Hepatocyte (in vitro differentiated cells): ENCODE measurements at places on chromosomes 2 and 18. TPM values are rescaled to one million over a fixed set of nuclear protein-coding genes. Genes with fewer than 3 reads are reported as not detected.

GRCh38 chr2:233288663-233289062 is 19.0 kb upstream of the SAG start:
- DNase-seq: no peak
- H3K36me3 ChIP-seq: no peaks in the 10 kb centered on the region
- no peaks in the 10 kb centered on the region for H3K27me3 ChIP-seq

The PPP4R3B gene
- total RNA-seq: 54.0 and 54.3 TPM in 2 replicates

DNA sequence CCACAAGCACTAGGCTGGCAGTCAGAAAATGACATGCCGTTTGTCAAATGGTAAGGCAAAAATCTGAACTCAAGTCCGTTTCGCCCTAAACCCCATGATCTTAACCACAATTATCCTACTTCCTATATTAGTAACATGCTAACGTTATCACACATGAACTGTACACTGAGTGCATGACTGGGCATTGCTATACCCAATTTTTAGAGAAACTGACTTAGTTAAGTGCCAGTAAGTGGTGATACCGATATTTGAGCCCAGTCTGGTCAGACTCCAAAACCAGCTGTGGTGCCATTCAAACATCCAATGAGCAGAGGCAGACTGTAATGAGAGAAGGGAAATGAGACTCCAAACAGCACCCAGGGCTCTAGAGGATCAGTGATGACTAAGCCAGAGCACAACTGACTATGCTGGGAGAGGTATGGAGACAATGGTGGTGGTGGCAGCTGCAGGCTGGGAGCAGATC is 311.7 kb upstream of the PKDCC start:
- H3K27ac ChIP-seq: no peak overlapping the region
- H3K4me3 ChIP-seq: no peak overlapping the region

The ONECUT2 gene
- 1.7 TPM in 2 replicates for total RNA-seq

The FAP gene
- total RNA-seq: 44.5 and 67.8 TPM in 2 replicates

- H3K4me1 ChIP-seq: no peaks in the 10 kb centered on the region
- peaks cover 3% of the 10 kb centered on the region for H3K27me3 ChIP-seq
- no peak overlapping the region for H3K27ac ChIP-seq
- no peak for DNase-seq
- H3K36me3 ChIP-seq: no peaks in the 10 kb centered on the region
- H3K4me3 ChIP-seq: no peak overlapping the region
Measured at GRCh38 chr2:176830362-176830761, 382.2 kb upstream of the HNRNPA3 start.

- no peak overlapping the region for H3K4me3 ChIP-seq
- DNase-seq: no peak
- H3K27ac ChIP-seq: no peak overlapping the region
- no peaks in the 10 kb centered on the region for H3K36me3 ChIP-seq
- H3K27me3 ChIP-seq: no peaks in the 10 kb centered on the region
- no peaks in the 10 kb centered on the region for H3K4me1 ChIP-seq
Measured at GRCh38 chr2:223122781-223123180, 70.8 kb downstream of the KCNE4 start.

- H3K27ac ChIP-seq: no peak overlapping the region
- no peaks in the 10 kb centered on the region for H3K27me3 ChIP-seq
- H3K36me3 ChIP-seq: no peaks in the 10 kb centered on the region
- no peaks in the 10 kb centered on the region for H3K4me1 ChIP-seq
Measured at GRCh38 chr18:39721712-39722111, 2156.1 kb upstream of the CELF4 start.

DNA sequence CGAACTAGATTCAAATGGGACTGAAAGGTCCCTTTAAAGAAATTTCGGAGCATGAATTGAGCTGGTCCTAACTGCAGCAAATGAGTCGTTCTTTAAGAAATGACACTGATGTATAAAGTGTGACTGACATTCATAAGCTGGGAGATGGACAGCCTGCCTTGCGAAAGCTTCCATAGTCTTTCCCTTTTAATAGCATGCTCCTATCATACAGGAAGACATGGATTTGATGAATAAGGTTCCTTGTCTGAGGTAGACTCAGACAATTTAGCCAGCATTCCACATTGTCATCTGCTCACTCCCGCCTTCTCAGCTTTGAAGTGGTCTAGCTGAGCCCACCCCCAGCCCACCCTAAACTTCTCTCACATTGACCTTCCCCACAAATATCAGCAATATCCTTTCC is 264.9 kb downstream of the TSN start:
- H3K36me3 ChIP-seq: no peaks in the 10 kb centered on the region
- no peaks in the 10 kb centered on the region for H3K27me3 ChIP-seq
- H3K4me3 ChIP-seq: no peak overlapping the region
- H3K27ac ChIP-seq: no peak overlapping the region
- H3K4me1 ChIP-seq: peaks cover 6% of the 10 kb centered on the region
- no peak for DNase-seq

DNA sequence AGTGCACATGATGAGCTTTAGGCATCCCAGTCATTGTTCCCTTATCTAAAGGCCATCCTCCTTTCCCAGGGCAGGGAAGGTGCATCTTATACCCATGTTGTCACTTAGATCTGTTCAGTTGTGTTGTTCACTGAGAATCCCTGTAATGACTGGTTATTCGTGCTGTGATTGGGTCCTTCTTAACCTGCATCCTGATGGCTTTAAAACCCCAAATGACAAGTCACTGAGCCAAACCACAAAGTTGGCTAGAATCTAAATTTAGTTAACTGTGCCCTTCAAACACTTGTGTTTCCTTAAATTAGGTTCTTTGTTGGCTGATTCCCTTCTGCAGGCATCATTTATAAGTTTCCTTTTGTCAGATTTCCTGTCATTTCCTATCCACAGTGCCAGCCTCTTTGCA is 58.5 kb upstream of the SLC16A14 start:
- DNase-seq: no peak
- no peak overlapping the region for H3K4me3 ChIP-seq
- no peaks in the 10 kb centered on the region for H3K36me3 ChIP-seq

The CROCC2 gene
- total RNA-seq: 0.10 and 0.20 TPM in 2 replicates

DNA sequence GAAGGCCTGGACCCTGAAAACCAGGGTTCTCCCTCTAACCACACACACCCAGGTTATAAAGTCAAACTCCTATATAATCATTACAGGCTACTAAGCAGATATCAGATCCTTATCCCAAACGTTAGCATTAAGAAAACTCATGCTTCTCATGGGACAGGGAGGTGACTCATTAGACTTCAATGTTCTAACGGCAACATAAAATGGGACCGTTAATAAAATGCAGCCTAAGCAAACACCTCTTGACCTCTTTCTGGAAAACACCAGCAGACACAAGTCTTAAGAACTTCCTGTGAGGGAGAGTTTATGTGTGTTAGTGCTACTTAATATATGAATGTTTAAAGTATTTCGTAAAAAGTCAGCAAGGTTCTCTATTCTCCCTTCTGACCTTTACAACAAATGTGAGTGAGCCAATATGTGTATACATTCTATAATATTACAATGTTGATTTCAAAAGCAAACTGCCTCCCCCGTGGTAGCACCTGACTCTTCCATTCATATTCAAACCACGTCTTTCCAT is 31.7 kb downstream of the LPIN2 start:
- peak; percentile 47 for DNase-seq
- H3K36me3 ChIP-seq: no peaks in the 10 kb centered on the region
- no peak overlapping the region for H3K4me3 ChIP-seq
- peak overlapping the region; percentile 93 for H3K27ac ChIP-seq

DNA sequence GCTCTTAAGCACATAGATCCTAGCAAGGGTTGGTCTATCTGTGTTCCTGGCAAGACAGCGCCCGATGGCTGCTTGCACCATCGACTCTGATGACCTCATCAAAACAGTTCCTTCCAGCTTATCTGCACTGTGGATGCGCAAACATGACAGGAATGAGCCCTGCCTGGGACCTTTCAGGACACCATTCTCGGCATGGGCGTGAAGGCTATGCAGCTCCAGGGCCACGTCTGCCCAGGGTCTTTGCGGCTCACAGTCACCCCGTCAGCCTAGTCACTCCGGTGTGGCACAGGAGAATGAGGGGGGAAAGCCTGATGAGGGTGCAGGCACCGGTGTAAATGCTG is 147.8 kb upstream of the TWIST2 start:
- no peak overlapping the region for H3K4me3 ChIP-seq
- peak; percentile 76 for DNase-seq
- H3K27ac ChIP-seq: peak overlapping the region; percentile 60

GRCh38 chr2:187393211-187393610 is 54.8 kb downstream of the CALCRL start:
- no peak for DNase-seq
- H3K27ac ChIP-seq: no peak overlapping the region
- H3K4me3 ChIP-seq: no peak overlapping the region
- no peaks in the 10 kb centered on the region for H3K4me1 ChIP-seq
- no peaks in the 10 kb centered on the region for H3K36me3 ChIP-seq
- H3K27me3 ChIP-seq: no peaks in the 10 kb centered on the region

DNA sequence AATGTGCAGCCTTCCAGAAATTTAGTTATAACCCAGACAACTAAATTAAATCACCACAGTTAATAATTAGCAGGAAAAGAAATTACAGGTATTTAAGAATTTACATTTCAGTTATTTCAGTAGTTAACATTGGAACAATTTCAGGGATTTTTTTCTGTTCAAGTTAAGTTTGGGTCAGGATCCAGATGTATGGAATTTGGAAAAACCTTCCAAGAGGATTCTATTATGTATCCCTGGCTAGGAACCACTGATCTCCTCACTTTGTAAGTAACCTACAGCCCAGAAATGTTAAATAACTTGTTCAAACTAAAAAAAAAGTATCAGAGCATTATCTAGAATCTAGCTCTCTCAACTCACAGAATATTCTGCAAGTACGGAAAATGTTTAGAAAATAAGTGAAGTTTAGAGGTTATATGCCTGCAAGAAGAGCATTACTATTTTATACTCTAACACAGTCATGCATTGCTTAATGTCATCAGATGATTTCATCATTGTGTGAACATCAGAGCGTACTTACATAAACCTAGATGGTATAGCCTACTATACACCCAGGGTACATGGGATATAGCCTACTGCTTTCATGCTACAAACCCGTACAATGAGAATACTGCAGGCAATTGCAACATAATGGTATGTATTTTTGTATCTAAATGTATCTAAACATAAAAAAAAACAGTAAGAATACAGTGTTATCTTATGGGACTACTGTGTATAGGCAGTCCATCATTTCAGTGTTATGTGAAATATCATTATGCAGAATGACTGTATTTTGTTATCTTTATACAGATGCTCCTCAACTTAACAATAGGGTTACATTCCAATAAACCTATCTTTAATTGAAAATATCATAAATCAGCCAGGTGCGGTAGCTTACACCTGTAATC is 6.1 kb downstream of the NCKAP1 start:
- peaks cover 31% of the 10 kb centered on the region for H3K4me1 ChIP-seq
- no peak overlapping the region for H3K4me3 ChIP-seq
- H3K27ac ChIP-seq: peak overlapping the region; percentile 5

The GKN1 gene
- 0.53 TPM in 1 of 2 replicates, not detected in the other for total RNA-seq

DNA sequence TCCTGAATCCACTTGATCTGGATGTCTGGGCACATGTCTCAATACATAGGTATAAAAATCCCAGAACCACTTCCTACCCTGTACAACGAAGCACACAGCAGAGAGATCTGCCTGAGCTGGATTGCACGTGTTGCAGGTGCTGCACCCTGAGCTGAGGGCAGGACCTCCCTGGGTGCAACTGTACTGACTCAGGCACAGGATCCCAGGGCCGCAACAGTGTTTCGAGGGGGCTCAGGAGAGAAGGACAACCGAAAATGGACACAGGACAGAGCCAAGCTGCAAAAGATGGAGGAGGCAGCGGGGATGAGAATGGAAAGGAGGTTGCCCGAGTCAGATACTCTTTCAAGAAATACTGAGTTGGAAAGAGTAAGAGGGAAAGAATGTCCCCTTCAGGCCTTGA is 354.1 kb downstream of the EIPR1 start:
- no peaks in the 10 kb centered on the region for H3K27me3 ChIP-seq
- H3K27ac ChIP-seq: no peak overlapping the region
- no peak overlapping the region for H3K4me3 ChIP-seq
- DNase-seq: no peak
- H3K36me3 ChIP-seq: no peaks in the 10 kb centered on the region

The CRYGC gene
- 1.3 TPM in 1 of 2 replicates, not detected in the other for total RNA-seq

- H3K36me3 ChIP-seq: no peaks in the 10 kb centered on the region
- no peak for DNase-seq
- no peaks in the 10 kb centered on the region for H3K27me3 ChIP-seq
- H3K27ac ChIP-seq: no peak overlapping the region
Measured at GRCh38 chr2:137115081-137115794, 349.9 kb downstream of the THSD7B start.

DNA sequence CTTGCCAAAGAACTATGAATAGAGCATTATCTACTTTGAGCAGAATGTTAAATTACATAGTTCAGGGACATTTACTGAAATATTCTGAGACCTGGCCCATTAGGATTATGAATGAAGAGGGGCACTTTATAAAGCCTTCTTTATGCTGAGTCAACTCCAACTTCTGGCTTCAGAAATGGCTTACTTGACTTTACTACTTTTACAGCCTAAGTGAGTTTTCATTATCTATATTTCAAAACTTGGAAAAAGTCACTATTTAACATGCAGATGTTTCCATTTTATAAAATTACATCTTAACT is 37.7 kb downstream of the SESTD1 start:
- H3K4me1 ChIP-seq: no peaks in the 10 kb centered on the region
- no peak for DNase-seq
- no peaks in the 10 kb centered on the region for H3K27me3 ChIP-seq
- H3K36me3 ChIP-seq: no peaks in the 10 kb centered on the region
- no peak overlapping the region for H3K4me3 ChIP-seq

The DTNA gene
- 34.0 and 42.8 TPM in 2 replicates for total RNA-seq

DNA sequence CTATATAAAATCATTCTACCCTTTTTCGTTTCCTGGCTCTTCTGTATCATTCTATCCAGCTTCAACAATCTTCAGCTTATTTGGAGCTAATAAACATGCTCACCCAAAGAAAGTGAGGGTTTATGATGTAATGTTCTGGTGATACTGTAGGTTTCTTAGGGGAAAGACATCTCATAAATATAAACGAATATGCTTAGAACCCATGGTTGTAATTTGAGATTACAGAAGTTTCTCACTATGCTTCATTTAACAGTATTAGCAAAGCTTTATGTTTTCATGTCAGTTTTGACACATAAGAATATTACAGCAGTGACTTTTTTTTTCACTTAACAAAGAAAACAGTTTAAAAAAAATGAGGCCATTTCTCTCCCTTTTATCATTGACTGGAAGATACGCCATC is 11.8 kb upstream of the PEX13 start:
- H3K27me3 ChIP-seq: no peaks in the 10 kb centered on the region
- no peak overlapping the region for H3K27ac ChIP-seq
- H3K36me3 ChIP-seq: no peaks in the 10 kb centered on the region
- H3K4me3 ChIP-seq: no peak overlapping the region
- DNase-seq: no peak

DNA sequence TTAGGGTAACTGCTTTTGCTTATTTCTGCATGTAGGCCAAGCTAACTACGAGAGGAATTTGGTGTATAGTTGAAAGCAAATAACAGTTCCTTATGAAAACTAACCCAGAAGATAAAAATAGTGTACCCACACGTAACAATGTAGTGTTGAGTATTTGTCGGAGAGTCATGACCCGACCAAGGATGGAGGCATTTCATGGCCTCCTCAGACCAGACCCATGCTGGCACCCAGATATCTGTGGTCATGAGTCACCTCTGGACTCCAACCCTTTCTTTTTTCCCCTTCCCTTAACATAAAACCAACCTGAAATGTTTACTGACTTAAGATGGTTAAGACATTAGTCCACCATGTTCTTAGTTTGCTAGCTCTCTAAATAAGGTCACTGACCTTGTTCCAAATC is 318.7 kb downstream of the NOL4 start:
- no peak overlapping the region for H3K27ac ChIP-seq
- H3K36me3 ChIP-seq: no peaks in the 10 kb centered on the region
